ENCODE measurements at places on chromosomes 6 and 20.
A peak's percentile ranks its signal among the peaks of the same experiment; 100 is the strongest.

- no peak for DNase-seq
These were observed 49.1 kb upstream of the CCN2 start for GRCh38 chr6:132000296-132000695.

- DNase-seq: no peak
These were observed 152.5 kb upstream of the ECI2 start for GRCh38 chr6:4287811-4288244.

GRCh38 chr20:32535316-32535952, 49.7 kb downstream of the NOL4L start:
- no peak for DNase-seq

- no peak for DNase-seq
These were observed 105.0 kb downstream of the PTPRK start for GRCh38 chr6:128415387-128415786.

GRCh38 chr6:112851146-112851545, 504.0 kb downstream of the RFPL4B start:
- DNase-seq: no peak

GRCh38 chr6:35076997-35077712, 64.0 kb downstream of the TCP11 start:
- no peak for DNase-seq

DNA sequence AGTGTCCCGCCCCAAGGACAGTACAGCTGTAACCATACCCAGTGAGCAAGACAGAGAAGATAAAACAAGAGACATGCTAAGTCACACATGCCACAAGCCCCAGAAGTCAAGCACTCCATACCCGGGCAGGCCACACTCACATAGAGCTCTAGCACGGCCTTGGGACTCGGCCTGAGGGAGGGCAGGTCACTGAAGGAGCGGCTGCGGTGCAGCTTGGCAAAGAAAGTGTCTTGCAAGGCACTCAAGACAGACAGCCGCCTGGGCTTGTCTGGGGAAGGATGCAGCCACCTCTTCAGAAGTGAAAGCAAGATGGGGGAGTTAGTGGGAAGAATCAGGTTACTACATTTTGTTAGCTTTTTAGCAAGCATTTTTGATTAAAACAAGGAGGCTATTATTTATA, 48.7 kb upstream of the ARMH2 start:
- no peak for DNase-seq

DNA sequence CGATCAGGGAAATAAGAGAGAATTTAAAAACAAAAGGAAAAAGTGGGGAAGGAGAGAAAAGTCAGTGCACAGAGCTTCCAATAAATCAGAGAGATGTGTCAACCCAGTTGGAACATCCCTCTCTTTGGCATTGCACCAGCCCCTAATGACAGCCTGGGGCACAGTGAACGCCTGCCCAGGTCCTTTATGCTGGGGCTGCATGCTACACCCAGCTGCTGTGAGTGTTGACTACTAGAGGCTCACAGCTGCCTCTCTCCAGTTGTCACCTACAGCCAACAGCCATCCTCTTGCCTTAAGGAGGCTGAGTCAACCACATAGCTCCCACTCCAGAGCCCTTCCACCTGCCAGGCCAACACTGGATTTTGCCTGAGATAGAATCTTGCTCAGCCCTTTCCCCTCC, 19.0 kb downstream of the OR2H2 start:
- no peak for DNase-seq

GRCh38 chr6:130150906-130151305, 71.8 kb downstream of the SAMD3 start:
- no peak for DNase-seq

- peak; percentile 79 for DNase-seq
These were observed 59.1 kb upstream of the SUPT3H start for GRCh38 chr6:45436544-45437438.

DNA sequence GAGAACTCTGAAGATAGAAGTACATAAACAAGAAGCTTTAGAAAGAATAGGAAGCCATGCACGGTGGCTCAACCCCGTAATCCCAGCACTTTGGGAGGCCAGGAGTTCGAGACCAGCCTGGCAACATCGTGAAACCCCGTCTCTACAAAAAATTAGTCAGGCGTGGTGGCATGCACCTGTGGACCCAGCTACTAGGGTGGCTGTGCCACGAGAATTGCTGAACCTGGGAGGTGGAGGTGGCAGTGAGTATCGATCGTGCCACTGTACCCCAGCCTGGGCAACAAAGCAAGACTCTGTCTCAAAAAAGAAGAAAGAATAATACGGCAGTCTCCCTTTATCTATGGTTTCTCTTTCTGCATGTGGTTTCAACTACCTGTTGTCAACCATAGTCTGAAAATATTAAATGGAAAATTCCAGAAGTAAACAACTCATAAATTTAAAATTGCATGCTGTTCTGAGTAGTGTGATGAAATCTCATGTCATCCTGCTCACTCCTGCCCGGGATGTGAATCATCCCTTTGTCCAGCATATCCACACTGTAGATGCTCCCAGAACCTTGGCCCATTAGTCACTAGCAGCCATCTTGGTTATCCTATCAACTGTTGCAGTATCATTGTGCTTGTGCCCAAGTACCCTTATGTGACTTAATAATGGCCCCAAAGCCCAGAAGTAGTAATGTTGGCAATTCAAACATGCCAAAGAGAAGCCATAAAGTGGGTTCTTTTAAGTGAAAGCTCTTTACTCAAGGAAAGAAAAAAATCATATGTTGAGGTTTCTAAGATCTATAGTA, 22.1 kb downstream of the DEK start:
- DNase-seq: peak; percentile 67

DNA sequence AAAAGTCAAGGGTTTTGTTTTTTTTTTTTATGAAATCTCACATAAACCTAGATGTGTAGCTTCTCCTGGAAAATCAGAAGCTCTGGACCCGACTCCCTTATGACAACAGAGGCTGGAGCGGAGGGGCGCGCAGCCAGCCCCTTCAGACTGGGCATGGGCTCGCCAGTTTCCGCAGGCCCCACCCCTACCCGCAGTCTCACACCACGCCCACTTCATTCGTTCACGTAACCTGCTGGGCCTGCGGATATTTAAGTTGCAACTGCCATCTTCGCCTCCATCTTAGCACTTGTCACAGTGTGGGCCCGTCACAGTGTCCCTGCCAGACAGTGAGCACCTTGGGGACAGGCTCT, 111.7 kb upstream of the PTPN1 start:
- no peak for DNase-seq

- DNase-seq: peak; percentile 74
These were observed 6.7 kb downstream of the PSMA7 start for GRCh38 chr20:62136283-62137091.

DNA sequence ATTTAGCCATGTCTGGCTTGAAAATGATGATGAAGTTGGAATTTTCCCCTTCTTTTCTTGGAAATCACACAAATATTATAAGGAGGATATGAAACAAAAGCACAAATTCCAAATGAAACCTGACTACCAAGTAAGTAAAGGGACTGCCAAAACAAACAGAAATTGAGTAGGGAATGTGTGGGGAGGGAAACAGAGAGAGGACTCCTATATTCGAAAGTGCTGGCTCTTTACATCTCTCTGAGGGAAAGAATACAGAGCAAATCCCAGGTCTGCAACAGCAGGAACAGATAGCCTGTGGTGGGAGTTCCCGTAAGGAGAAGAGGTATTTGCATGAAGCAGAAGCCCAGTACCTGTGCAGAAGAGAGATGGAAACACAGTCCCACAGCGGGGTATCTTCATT, 583.7 kb downstream of the EPM2A start:
- no peak for DNase-seq

- no peak for DNase-seq
These were observed 59.7 kb downstream of the GRIK2 start for GRCh38 chr6:101453221-101453620.

GRCh38 chr6:33905071-33905609, 101.3 kb upstream of the MLN start:
- no peak for DNase-seq

GRCh38 chr6:132812255-132812732, 2.1 kb upstream of the RPS12 start:
- no peak for DNase-seq

GRCh38 chr20:58747211-58747610, 54.6 kb downstream of the NPEPL1 start:
- no peak for DNase-seq

GRCh38 chr20:14067603-14068002, 72.3 kb downstream of the MACROD2 start:
- DNase-seq: no peak

DNA sequence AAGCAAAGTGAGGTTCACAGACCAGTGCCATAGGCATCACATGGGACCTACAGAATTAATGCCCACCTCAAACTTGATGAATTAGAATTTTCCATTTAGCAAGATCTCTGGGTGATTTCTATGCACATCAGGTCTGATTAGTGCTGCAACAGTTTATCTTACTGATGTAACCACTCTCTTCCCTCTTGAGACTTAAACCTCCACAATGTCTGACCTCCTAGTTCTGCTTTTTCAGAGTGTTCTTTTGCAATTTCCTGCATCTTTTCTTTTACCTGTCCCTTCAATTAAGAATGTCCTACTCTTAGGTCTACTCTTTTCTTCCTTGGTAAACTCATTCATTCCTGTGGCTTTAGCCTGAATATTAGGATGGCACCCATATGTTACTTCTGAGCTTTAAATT, 615.3 kb downstream of the TFAP2A start:
- DNase-seq: no peak

- peak; percentile 85 for DNase-seq
These were observed 91.5 kb upstream of the BEND6 start for GRCh38 chr6:56863366-56863765.

DNA sequence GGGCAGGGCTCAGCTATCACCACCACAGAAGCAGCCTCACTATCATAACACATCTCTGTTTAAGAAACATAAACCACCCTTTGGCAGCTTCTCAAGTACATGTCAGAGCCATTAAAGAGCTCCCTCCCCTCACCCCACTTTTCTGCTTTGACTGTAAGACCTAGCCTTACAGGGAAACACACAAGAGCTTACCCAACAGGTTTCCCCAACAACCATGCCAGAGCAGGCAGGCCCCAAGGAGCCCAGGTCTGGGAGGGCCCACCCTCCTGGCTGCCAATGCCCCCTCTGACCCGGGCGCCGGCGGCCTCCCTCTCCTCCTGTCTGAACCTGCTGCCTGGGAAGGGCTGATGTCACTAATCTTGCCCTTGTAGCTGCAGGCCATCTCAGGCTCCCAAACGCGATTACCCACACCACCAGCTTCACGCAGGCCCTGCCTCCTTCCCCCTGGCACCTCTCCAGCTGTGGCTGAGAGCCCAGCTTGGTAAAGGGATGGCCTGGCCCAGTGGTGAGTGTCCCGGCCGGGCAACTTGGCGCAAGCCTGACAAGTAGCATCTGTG, 402.0 kb downstream of the MAFB start:
- no peak for DNase-seq
